ENCODE measurements at places on chromosomes 3 and 15.

- no peak for DNase-seq
Observed at GRCh38 chr3:127265581-127265981, 22.3 kb downstream of the PRR20G start.

DNA sequence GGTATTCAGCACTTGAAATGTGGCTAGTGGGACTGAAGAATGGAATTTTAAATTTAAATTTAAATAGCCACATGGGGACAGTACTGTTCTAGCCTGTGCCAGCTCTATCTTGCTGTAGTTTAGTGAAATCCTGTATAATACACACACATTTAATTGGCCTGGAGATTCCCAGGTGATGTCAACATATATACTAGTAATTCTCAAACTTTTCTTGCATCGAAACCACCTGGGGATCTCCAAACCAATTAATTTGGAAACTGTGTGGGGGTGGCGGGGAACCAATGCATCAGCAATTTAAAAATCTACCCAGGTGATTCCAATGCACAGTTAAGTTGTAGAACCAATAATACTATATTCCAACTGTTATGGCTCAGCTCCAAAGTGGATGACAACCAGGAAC lies 228.9 kb upstream of the MRPL3 start:
- DNase-seq, result no peak

DNA sequence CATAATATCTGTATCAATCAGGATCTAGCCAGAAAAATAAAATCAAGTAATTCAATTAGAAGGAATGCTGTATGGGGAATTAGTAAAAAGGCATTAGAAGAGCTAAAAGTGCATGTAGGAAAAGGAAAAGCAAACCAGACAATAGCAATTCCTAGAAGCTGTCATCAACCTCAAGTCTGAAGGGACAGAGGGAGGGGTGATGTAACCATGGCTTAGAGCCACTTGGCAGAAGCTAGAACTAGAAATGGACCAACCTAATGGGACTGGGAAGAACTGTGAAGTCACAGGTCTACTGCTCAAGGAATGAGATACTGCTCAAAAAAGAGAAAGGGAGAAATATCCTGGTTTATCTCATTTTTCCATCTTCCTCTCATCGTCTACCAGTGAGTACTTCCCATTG lies 590.7 kb upstream of the SGO1 start:
- no peak for DNase-seq

- DNase-seq, result no peak
Observed at GRCh38 chr3:179281825-179282224, 30.9 kb upstream of the KCNMB3 start.

GRCh38 chr3:45506751-45507391 lies 87.7 kb upstream of the LIMD1 start:
- DNase-seq, result no peak

DNA sequence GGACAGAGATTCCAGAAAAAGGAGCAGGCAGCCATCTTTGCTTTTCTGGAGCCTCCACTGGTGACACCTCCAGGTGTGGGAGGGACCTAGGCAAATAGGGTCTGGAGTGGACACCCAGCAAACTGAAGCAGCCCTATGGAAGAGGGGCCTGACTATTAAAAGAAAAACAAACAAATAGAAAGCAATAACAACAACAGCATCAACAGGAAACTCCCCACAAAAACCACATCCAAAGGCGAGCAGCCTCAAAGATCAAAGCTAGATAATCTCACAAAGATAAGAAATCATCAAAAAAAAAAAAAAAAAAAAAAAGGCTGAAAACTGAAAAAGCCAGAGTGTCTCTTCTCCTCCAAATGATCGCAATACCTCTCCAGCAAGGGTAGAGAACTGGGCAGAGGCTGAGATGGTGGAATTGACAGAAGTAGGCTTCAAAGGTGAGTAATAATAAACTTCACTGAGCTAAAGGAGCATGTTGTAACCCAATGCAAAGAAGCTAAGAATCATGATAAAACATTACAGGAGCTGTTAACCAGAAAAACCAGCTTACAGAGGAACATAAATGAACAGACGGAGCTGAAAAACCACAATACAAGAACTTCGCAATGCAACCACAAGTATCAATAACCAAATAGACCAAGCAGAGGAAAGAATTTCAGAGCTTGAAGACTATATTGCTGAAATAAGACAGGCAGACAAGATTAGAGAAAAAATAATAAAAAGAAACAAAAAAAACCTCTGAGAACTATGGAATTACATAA lies 225.4 kb downstream of the CTNNB1 start:
- DNase-seq, result no peak

- DNase-seq, result no peak
Observed at GRCh38 chr3:18144571-18144970, 280.6 kb downstream of the SATB1 start.

DNA sequence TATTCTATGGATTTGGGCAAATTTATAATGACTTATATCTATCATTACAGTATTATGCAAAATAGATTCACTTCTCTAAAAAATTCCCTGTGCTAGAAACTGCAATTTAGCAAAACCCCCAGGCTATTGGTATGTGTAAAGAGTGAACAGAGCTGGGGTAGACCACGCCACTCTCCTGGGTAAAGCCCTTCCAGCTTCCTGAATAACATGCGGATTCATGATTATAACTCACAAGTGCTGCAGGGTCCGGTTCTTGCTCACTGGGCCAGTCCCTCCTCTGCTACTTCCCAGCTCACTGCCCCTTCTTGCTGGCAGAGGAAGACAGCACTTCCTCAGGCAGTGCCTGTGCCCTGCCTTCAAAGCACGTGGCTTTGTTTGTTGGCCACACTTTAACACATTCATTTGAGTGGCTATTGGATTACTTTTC lies 4.1 kb downstream of the CD80 start:
- no peak for DNase-seq

DNA sequence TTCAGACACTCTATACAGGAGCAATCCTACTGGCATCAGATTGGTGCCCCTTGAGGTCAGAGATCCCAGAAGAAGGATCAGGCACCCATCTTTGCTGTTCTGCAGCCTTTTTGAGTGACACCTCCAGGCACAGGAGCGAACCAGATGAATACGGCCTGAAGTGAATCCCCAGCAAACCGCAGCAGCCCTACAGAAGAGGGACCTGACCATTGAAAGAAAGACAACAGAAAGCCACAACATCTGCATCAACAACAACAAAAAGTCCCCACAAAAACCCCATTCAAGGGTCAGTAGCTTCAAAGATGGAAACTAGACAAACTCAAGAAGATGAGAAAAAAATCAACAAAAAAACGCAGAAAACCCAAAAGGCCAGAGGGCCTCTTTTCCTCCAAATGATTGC lies 130.4 kb downstream of the PPM1L start:
- no peak for DNase-seq

GRCh38 chr15:33163816-33164215 lies 30.7 kb downstream of the FMN1 start:
- no peak for DNase-seq

GRCh38 chr3:138687236-138687635 lies 78.7 kb downstream of the FAIM start:
- DNase-seq, result no peak

GRCh38 chr3:104519468-104520227 lies 847.1 kb upstream of the ALCAM start:
- no peak for DNase-seq

GRCh38 chr3:37739579-37740290 lies 121.9 kb upstream of the CTDSPL start:
- no peak for DNase-seq

- no peak for DNase-seq
Observed at GRCh38 chr15:98612490-98613110, 35.7 kb upstream of the IGF1R start.

DNA sequence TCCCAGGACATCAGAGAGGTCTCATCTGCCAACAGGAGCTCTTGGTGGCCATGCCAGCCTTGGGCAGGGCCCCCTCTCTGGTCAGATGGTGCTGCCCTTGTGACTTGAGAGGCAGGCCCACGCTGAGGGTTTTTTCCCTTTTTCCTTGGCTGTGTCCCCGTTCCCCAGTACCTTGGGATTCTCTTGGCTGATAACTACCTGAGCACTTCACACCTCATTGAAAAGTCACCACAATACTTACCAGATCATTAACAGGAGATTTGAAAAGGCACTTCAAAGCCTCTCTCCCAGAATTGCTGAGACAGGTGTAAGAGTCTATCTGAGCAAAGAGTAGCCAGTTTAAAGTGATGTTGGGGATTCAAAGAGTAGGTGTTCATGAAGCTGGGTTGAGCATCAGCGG lies 15.1 kb upstream of the TMEM158 start:
- no peak for DNase-seq

- DNase-seq, result no peak
Observed at GRCh38 chr3:36862076-36862755, 82.6 kb downstream of the TRANK1 start.

All from KG1 (cell line).